ENCODE measurements at places on chromosomes 5 and 9.

DNA sequence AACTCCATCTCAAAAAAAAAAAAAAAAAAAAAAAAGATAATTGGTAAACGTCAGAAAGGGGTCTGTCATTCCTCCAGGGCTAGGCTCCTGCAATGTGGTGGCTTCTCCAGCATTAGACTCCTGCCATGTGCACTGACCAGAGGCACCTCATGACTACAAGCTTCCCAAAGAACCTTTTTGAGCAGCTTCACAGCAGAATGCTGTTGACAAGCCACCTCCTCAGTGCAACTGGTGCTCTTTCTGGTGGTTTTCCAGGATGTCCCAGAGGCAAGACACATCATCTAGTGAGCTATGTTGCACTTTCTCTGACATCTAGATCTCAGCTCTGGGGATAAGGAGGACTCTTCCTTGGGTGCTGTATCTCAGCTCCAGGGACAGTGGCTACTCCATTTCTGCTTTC lies 11.6 kb downstream of the RPL37 start:
- no peak for DNase-seq

DNA sequence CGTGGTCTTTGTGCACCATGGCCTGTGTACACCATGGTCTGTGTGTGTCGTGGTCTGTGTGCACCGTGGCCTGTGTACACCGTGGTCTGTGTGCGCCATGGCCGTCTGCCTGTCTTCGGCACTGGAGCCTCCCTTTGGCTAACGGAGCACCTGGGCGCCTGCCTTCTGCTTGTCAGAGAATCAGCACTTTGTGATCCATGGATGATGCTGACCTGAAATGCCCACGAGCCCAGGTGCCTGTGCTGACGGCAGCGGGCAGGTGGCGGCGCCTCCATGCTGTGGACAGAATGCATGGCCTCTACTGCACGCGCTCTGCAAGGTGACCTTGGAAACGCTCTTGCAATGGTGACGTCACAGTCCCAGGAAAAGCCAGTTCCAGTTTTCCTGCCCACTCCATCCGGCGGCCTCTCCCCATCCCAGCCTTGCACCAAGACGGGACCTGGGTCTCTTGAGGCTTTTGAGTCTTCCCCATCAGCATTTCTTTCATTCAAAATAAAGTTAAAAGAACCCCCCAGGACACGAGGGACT lies 14.6 kb downstream of the LCN9 start:
- DNase-seq = no peak

DNA sequence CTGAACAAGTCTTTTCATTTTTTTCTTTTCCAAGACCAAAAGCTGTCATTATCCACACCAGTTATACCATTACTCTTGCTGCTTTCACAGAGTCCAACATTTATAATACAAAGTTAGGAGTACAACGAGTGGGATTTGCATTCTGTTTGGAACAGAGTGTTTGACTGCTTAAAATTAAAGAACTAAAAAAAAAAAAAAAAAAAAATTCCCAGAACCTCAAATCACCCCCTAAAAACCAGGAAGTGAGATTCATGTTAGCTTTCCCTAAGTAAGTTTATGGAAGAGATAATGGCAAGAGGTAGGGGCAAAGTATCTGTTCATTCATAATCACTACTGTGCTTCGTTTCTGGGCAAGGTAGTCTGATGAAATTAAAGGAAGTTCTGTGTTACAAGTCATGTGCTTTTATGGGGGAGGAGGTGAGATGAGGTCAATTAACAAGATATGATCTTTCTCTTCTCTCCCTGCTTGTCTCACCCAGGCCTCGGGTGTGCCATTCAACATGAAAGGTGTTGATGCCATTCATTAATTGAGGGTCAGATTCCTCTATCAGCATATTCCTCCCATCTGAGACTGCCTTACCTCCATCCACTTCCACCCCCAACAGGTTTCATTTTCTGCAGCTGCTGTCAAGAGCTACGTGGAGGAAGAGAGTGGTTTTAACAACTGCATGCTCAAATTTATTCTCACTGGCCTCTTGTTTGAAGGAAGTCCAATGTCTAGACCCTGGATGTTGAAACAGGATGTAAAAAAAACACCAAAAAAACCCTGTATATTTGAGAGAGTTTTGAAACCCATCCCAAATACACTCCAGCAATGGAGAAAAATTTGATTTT lies 58.1 kb downstream of the MARCHF3 start:
- DNase-seq = no peak

GRCh38 chr9:26457151-26457550 lies 435.5 kb downstream of the CAAP1 start:
- no peak for DNase-seq

DNA sequence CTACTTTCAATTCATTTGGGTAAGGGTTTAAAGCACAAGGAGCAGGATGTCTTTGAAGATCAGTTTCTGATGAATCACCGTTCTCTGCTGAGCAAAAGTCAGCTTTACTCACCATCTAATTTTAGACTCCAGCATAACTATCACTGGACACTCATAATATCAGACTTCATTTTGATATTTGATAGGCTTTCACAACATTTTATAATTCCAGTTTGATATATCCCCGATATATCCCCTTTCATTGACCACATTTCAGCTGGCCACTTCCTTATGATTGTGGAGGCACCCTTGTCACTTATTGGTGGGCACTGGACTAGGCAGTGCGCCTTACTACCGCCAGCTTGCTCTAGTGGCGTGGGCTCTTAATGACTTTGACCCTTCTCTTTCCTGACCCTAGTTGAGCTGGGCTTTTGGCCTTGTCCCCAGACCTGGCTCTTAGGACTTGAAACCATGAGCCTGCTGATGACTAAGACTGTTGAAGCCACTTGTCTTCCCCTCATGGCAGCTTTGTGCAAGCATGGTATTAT lies 46.8 kb downstream of the CYSTM1 start:
- DNase-seq = peak; percentile 57

GRCh38 chr9:121811751-121812150 lies 160.3 kb downstream of the DAB2IP start:
- DNase-seq = no peak

DNA sequence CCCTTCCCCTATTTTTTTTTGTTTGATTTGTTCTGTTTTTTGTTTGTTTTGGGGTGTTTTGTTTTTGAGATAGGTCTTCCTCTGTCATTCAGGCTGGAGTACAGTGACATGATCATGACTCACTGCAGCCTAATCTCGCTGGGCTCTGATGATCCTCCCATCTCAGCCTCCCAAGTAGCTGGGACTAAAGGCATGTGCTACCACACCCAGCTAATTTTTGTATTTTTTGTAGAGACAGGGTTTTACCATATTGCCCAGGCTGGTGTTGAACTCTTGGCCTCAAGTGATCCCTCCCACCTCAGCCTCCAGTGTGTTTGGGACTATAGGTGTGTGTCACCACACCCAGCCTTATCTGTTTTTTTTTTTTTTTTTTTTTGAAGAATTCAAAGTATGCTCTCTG lies 605.4 kb downstream of the DNAH5 start:
- DNase-seq = no peak

DNA sequence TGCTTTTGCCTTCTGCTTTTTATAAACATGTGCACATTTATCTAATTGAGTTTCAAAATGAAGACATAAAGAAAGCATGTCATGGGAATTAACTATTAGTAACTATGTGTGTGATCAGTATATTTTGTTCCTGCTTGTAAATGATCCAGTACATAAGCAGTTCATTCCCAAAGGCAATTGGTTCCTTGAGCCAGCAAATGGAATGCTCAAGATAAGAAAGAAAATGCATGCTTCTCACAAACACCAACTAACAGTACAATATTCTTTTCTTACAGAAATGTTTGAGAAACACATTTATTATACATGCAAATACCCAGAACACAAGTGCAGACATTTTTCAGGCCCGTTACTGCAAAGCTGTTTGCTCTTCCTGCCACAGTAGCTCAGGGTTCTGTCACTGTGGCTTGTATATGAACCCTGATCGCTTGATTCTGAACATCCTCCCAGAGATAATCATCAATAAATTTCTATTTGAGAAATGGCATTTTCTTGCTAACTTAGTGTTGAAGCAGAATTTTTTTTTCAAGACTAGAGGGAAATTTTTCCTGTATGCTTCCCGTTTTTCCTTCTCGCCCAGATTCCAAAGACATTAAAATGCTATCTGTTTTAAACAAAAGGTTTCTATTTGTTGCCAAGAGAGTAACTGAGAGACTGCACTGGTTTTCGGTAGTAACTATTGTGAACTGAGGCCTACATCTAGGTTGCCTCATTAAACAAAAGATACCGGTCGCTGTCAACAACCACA lies 1.9 kb downstream of the GNAQ start:
- DNase-seq = peak; percentile 62

- DNase-seq = peak; percentile 64
Measured at GRCh38 chr9:801399-802071, 40.0 kb upstream of the DMRT1 start.
